ENCODE measurements at places on chromosomes 3 and 15.

DNA sequence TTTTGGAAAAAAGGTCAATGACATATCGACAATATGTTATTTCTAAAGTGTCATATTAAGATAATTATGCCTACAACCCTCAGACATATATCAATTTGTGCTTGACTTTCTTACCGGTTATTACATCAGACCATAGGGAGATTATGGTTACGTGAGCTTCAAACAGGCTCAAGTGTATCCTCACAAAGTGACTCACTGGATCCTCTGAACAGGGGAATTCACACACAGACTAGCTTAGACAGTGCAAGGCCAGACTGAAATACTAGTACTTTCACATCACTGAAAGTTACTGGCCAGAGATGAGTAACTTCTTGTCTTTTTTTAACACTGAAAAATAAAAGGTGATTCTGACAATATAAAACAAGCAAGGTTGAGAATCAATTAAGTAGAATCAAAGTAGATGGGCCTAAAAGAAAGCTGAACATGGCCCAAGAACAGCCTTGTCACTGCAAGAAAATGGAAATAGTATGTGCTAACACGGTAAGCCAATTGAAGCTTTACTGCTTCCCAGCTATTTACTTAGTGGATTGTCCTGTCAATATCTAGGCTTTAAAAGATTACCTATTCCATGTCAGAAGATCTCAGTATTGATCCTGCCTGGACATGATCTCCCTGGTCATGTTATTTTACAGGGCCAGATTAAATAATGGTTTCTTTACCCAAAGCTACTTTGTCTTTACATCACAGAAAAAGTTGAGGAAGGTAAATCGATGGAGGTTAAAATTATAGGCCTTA lies 848.6 kb downstream of the ROBO1 start:
- no peak for DNase-seq

GRCh38 chr3:69116897-69117296 lies 5.5 kb downstream of the LMOD3 start:
- DNase-seq, result no peak

DNA sequence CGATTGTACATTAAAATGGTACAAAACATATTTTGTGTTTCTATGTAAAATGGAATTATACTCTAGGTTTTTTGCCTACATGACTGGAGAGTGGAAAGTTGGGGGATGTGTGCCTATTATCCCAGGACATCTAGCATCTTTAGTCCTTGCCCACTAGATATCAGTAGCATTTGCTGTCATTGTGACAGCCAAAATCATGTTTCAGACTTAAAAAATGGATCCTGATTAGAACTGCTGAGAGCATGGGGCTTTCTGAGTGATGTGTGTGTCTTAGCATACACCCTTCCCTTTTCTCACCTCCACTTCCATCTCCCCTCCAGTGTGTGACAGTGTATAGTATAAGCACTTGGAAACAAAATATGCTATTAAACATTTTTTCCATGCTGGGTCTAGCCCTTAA lies 13.3 kb downstream of the ARMC8 start:
- DNase-seq, result no peak

GRCh38 chr3:80238606-80239005 lies 470.8 kb upstream of the ROBO1 start:
- no peak for DNase-seq

DNA sequence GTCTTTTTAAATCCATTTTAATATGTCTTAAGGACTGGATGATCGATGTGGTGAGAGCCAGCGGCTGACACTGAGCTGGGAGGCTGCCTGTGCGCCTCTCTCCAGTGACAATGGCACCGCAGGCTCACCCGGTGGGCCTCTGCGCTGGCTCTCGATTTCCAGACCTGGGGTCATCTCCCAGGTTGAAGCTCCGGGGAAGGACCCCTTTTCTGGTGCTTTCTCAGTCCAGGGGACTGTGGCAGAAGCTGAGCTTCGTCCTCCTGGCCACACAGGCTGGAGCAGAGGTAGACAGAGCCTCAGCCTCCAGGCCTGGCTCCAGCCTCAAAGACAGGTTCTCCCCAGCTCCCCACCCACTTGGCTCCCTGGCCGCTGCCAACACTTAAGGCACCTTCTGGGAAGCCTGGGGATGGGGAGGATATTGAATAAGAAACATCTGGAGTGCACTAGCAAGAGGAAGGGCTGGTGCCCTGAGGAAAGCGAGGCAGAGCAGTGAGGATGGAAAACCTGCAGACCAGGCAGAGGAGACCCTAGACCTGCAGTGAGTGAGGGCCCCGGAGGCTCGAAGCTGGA lies 154.2 kb upstream of the SMAD3 start:
- DNase-seq, result no peak

DNA sequence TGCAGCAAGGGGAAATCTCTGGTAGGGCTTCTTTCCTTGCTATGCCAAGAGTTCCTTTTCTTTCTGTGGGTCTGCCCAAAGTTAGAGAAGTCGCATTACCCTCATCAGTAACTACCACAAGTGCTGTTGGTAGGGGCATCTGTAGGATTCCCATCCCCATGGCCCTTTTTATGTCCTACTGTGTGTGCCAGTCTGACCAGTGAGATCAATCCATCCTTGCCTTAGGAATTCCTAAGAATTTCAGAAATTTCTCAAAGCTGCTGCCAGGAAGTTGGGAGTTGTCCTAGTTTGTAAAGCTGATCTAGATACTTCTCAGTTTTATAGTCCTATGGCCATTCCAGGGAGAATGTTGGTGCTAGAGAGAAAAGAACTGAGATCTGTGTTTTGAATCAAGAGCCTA lies 36.5 kb downstream of the SH3GL3 start:
- no peak for DNase-seq

DNA sequence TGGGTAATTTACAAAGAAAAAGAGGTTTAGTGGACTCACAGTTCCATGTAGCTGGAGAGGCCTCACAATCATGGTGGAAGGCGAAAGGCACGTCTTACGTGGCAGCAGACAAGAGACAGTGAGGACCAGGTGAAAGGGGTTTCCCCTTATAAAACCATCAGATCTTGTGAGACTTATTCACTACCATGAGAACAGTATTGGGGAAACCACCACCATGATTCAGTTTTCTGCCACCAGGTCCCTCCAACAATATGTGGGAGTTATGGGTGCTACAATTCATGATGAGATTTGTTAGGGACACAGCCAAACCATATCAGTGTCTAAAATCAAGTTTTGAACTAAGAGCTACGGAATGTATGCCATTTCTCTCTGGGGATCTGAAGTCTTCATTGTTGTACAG lies 354.8 kb upstream of the C2CD4B start:
- no peak for DNase-seq

DNA sequence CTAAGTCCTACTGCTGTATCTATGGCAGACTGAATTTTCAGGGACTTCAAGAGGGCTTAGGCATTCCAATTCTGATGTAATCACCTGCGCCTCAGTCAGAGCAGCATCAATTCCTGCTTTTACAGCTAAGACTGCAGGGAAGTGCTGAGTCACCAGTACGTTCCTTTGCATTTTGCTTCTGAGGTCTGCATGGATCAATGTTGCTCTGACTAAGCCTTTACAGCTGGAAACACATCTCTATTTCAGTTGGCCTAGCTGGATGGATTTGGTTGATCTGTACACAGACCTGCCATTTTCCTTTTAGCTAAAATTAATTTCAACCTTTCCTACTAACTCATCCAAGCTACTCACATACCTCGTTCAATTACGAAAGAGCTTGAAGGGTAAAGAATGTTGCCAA lies 51.3 kb downstream of the ETV5 start:
- DNase-seq, result no peak

DNA sequence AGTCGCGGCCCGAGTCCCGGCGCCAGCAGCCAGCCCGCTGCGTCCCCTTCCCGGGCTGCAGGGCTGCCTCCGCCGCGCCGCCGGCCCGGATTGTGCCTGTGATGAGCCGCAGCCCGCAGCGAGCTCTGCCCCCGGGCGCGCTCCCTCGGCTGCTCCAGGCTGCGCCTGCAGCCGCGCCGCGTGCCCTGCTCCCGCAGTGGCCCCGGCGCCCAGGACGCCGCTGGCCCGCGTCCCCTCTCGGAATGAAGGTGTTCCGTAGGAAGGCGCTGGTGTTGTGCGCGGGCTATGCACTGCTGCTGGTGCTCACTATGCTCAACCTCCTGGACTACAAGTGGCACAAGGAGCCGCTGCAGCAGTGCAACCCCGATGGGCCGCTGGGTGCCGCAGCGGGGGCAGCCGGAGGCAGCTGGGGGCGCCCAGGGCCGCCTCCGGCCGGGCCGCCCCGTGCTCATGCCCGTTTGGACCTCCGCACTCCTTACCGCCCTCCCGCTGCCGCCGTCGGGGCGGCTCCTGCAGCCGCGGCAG lies 1.2 kb downstream of the CHST2 start:
- DNase-seq, result peak; percentile 39

GRCh38 chr15:63626955-63627354 lies 29.8 kb downstream of the FBXL22 start:
- DNase-seq, result no peak

DNA sequence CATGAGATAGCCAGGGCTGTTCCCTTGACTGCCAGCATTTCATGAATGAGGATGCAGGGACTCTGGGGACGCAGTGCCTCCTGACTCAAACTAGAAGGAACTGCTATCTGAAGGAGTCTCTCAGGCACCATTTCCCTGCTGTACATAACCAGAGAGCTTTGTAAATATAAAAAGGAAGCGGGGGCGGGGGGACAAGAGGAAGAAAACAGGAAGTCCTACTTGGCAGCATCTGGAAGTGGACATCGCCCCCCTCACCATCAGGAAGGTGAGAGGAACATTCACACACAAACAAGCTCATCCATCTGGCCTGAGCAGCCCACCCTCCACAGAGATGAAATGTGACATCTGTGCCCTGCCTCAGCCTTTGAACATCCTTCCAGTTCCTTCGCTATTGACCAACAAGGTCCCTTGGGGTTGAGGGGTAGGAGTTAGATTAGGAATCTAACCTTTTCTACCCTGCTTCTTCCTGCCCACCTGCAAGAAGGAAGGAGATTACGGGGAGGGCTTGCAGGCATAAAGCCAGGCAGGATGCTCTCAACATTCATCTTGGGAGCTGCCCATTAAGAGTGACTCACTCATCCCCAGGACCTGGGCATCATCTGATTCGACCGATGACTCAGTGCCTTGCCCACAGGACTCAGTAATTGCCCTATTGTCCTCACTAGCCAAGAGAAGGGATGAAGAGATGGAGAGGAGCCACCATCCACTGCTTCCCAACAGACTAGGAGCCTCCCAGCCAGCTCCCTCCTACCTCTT lies 31.9 kb downstream of the SH3BP5 start:
- no peak for DNase-seq

DNA sequence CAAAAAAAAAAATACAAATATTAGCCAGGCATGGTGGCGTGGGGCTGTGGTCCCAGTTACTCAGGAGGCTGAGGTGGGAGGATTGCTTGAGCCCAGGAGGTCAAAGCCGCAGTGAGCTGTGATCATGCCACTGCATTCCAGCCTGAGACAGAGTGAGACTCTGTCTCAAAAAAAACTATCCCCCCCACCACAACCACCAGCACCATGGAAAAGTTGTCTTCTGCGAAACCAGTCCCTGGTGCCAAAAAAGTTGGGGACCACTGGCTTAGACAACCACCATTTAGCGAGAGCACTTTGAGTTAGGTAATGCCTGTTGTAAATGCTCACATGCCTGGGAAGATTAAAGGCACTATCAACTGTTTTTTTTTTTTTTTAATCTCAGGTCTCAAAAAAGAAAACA lies 15.4 kb downstream of the ARHGAP31 start:
- DNase-seq, result no peak

DNA sequence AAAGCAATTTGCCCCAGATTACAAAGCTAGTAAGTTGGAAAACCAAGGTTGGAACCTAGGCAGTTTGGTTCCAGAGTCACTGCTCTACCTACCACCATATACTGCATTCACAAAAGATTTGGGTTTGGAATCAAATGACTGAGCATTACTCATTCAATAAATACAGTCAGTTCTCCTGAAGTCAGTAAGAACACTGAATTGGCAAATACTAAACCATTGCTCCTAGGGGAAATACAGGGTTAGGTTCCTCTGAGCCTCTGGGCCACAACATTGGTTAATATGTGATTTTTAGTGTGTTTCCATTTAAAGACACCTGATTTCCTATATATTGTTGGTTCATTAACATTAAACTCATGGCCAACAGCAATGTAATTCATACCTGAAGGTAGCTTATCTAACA lies 2.1 kb upstream of the EIF5A2 start:
- no peak for DNase-seq

DNA sequence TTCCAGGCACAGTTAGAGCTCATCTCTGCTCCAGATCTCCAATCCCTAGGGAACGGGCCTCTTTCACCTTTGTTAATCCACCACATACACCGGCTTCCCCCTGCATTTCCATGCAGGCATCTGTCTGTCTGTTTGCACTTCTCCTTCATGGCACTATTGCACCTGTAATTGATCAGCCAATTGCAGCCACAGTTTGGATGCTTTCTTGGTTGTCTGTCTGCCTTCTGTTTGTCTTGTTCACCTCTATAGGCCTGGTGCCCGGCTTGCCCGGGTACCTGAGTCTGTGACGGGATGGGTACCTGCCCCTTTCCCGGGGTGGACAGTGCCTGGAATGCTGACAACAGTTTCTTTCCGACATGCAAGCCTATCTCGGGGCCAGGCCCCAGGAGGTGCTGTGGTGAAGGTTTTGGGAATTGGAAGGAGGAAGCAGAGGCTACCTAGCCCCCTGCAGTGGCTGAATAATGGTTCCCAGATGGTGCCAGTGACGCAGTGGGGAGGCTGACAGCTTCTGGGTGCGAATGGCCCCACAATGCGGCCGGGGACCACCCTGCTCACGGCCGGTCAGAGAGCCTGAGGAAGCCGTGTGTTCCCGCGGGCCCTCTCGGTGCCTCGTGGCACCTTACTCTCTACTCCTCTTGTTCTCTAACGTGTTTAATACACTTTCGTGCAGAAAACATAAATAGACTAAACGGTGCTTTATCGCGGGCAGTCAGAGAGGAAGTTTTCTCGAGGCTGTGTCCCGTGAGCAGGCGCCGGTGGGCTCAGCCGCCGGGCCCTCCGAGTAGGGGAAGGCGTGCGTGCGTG lies 31.3 kb upstream of the RAB6B start:
- no peak for DNase-seq

GRCh38 chr15:45522328-45523165 lies at the start of gene SLC30A4:
Gene SLC30A4 (minus strand): TSS chr15:45522755. CDS start chr15:45522354, 401 bp downstream.
- peak; percentile 71 for DNase-seq

GRCh38 chr3:171986757-171987518 lies 52.4 kb upstream of the FNDC3B start:
- DNase-seq, result no peak

- DNase-seq, result no peak
Observed at GRCh38 chr15:93523481-93523880, 434.5 kb upstream of the RGMA start.

DNA sequence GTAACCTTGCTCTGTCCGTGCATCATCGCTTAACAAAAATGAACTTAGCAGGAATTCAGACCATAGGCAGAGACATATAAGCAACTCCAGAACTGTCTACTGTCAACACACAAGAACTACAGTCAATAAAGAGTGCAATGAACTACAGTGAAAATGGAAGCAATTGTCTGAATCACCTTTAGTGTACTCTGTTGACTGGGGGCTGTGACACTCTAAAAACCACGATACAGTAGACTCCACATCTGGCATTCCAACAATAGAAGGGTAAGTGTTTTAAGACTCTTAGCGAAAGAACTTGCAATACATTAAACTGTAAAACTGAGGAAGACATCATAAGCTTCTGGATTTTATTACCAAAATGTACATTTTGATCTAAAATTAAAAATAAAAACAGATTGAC lies 347.3 kb downstream of the ZBTB20 start:
- DNase-seq, result no peak

Data from activated naive CD4-positive, alpha-beta T cell treated with Interleukin-2 at 50 U/mL for 16 hours (primary cell).